ENCODE measurements at places on chromosomes 12 and 14.

- DNase-seq: no peak
Measured at GRCh38 chr12:121581686-121582429, 1.0 kb upstream of the KDM2B start.

- DNase-seq: no peak
Measured at GRCh38 chr12:105091476-105092206, 7.4 kb upstream of the ALDH1L2 start.

- no peak for DNase-seq
Measured at GRCh38 chr14:66104486-66104885, 381.7 kb upstream of the CCDC196 start.

DNA sequence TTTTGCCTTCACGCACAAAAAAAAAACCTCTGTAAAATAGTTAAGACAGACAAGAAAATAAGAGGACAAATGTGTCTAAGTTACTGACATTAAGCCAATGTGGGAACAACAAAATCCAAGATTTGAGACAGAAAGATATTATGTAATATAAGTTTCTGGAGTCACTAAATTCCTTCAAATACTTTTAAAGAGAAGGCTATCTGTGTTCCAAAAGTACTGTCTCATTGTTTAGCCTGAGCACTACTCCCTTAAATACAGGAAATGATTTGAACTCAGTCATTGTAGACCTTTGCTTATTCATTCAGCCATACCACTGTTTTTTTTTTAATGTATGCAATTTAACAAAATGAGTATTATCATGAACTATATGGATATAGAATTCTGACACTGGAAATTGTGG, 82.7 kb upstream of the KITLG start:
- DNase-seq: peak; percentile 33

DNA sequence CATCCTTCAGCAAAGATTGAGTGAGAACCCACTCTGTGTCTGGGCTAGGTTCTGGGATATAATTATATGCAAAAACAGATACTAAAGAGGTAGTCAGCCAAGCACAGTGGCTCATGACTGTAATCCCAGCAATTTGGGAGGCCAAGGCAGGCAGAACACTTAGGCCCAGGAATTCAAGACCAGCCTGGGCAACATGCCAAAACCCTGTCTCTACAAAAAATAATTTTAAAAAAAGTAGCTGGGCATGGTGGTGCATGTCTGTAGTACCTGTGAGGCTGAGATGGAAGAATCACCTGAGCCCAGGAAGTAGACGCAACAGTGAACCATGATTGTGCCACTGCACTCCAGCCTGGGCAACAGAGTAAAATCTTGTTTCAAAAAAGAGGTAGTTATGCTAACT, 237.5 kb upstream of the HMGA2 start:
- no peak for DNase-seq

DNA sequence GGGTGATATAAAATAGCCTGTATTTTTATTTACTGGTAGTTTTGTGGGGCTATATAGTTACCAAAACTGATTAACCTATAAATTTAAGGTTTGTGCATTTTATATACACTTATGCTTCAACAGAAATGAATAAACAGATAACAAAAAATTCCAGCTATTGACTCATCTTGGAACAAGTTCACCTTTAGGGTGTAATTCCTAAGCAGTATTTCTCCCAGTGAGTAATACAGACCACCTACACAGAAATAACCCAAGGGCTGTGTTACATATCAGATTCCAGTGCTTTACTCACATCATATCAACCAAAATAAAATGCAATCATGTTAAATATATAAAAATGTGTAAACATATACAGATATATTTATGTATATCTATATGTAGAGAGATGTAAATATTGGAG, 345.6 kb downstream of the ADAMTS20 start:
- DNase-seq: no peak

- no peak for DNase-seq
Measured at GRCh38 chr12:19893514-19893913, 454.2 kb downstream of the AEBP2 start.

DNA sequence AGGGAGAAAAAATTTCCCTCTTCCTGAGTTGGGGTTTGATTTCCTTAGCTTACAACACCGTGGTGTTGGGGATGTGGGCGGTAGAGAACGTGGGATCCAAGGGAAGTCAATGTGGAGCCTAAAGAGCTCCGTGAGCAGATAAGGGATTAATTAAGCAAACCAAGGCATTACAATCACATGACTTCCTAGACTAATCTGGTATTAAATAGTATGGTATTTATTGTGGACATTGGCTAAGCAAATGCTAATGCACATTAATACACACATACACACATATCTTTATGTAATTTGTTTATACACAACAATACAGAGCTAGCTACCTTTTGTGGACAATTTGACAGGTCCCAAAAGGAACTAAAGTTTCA, 791 bp upstream of the RNF41 start:
- no peak for DNase-seq
